CD4-positive, alpha-beta T cell treated with Interleukin-6 for 4 hours (primary cell): ENCODE measurements at places on chromosomes 2 and 18.

DNA sequence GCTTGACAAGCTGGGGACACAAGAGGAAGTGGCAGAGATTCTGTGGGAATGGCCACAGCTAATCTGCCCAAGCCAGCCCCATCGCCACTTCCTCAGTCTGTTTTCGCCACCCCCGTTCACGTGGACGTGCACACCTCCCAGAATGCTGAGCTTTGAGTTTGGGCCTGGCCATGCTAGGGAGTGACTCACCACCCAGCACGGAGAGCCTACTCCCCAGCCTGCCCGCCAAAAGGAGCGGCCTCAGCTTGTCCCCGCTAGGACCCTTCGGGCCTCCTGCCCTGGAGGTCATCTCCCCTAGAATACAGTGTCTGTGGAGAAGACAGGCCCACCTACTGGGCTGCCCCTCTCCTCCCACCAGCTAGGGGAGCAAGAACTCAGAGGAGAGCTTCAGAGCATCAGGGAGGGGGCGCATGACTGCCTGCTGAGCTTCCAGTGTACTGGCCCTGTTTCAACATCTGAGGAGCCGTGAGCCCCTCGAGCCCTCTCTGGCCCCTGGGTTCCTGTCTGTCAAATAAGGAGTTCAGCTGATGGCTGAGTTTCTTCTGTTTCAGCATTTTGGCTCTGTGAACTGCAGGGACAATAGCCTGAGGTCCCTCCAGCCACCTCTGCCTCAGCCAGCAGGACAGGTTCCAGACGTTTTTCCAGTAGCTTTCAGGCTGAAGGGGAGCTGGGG lies 5.1 kb downstream of the SLC35F6 start:
- DNase-seq: peak; percentile 18

DNA sequence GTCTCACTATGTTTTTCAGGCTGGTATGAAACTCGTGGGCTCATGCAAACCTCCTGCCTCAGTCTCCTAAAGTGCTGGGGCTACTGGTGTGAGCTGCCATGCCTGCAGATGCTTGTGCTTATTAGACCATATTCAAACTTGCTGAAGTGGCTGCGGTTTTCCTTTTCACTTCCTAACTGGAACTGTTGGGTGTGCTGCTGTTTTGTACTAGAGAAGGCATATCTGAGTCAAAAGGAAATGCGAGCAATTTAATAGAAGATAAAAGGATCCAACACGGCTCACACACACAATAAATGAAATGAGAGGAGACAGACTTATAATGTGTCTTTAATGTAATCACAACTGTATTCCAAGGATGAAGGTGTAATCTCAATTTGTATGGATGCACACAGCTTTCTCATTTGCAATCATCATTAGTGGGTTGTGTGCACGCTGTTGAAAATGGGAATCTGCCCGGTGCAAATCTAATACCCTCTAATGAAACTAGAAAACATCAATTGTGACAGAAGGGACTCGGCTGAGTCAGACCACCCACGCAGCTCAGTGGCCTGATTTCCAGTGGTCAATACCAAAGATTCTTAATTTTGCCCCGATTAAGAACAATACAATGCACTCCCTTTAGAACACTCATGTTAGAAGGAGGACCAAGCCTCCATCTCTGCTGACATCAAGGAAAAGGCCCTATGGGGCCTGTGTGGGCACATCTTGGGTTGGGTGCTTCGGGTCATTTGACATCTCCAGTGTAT lies 532.7 kb downstream of the TDRD15 start:
- no peak for DNase-seq

GRCh38 chr2:47719099-47719498 lies 63.8 kb upstream of the MSH6 start:
- DNase-seq: no peak

DNA sequence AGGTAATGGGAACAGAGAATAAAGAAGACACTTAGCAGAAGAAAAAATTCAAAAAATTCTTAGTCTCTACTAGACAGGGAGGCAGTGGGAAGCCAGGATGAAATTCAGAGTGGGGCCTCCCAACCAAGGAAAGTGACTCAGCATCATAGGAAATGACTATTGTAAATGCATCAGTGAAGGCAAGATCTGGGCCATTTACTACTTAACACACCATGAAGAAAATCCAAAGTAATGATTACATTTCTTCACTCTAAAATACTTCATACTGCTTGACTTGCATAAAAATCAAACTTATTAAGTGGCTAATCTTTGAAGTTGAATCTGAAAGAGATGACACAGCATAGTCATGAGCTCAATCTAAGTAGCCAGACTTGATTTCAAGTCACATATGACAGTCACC lies 405.8 kb upstream of the SLC39A10 start:
- no peak for DNase-seq

DNA sequence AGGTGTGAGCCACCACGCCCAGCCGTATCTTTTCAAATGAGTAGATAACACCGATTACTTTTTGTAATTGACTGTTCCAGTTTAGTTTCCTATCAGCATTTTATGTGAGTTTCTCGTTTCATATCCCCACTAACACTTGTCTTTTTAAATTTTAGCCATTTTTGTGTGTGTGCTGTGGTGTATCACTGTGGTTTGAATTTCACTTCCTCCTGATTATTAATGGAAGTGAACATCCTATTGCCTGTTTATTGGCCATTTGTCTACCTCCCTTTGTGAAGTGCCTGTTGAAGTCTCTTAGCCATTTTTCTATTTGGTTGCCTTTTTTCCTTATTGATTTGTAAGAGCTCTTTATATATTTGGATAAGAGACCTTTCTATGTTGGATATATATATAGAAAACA lies 91.7 kb upstream of the STON1 start:
- DNase-seq: no peak

DNA sequence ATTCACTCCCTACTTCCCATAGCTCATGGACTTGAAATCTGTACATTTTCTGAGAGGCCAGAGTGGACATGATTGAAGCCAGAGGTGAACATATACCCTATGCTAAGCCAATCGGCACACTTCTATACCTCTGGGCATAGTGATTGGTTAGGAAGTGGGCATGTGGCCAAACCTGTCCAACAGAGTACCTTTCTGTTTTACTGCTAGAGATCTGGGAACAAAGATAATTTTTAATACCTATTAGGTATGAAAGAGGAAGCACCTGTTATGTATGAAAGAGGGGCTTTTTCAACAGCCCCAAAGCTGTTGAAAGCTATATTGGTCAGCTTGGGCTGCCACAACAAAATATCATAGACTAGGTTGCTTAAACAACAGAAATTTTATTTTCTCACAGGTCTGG lies 27.7 kb downstream of the METTL8 start:
- DNase-seq: no peak

DNA sequence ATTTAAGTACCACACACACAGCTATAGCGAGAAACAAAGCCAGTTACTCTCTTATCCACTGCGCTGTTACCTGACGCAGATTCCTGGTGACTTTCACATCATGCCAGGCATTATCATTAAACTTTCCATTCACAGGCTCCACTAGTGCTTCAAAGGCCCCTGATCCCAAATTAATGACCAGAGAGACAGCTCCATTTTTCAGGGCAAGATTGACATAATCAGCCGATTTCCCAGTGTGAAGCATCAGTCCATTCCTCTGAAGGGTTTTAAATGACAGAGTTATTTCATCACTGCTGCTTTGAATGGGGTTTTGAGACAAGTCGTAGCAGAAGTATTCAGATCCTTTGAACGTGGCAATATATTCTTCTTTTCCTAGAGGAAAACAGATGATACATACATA lies 408.7 kb downstream of the NRXN1 start:
- no peak for DNase-seq

GRCh38 chr18:9494778-9495331 lies 19.5 kb downstream of the RALBP1 start:
- DNase-seq: no peak

DNA sequence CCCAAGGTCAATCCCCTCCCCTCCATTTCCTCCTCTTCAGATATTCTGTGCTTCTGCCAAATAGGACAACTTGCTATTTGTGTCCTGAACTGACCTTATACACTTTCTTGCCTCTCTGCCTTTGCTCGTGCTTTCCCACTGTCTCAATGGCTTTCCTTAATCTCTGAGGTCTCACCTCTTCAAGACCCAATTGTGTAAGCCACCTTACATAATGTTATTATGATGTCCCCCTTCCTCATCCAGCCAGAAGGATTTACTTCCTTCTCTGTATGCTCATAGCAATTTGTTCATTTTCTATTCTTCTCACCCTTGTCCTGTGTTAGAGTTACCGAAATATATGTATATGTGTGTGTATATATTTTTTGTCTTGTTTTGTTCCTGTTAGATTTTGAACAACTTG lies 26.9 kb upstream of the DARS1 start:
- no peak for DNase-seq

DNA sequence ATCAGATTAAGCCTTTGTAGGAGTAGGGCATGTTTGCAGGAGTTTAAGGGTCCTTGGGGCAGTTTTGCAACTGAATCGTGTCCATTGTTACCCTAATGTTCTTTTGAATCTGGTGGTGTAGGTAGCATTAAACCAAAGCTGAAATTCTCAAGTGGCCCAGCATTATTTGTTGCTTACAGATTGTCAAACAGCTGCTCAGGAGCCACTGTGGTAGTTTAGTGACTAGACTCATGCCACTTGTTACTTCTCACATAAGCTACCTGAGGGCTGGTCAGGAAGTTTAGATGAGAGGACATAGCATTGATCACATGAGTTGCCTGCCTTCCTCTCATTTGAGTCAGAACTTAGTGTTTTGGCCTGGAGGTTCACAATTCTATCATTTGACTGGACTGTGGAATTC lies 157.6 kb downstream of the HAUS1 start:
- no peak for DNase-seq

GRCh38 chr2:159090514-159091201 lies 122.2 kb downstream of the TANC1 start:
- DNase-seq: no peak

DNA sequence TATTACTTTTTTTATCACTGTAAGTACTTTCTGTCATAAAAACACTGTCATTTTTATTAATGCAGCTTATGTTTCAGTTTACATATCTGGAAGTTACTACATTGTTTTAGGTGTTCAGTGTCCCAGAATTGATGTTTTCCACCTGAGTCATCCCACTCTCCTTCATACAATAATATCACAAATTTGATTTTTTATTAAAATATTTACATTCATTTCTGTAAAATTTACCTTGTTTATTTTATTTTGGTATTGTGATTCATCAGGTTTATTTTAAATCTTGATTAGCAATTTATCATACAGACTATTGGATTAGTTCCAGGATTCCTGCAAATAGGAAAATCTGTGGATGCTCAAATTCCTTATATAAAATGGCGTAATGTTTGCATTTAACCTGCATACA lies 1662.9 kb downstream of the SUCLG1 start:
- DNase-seq: no peak

- DNase-seq: no peak
Measured at GRCh38 chr2:106038601-106039375, 155.3 kb downstream of the UXS1 start.

DNA sequence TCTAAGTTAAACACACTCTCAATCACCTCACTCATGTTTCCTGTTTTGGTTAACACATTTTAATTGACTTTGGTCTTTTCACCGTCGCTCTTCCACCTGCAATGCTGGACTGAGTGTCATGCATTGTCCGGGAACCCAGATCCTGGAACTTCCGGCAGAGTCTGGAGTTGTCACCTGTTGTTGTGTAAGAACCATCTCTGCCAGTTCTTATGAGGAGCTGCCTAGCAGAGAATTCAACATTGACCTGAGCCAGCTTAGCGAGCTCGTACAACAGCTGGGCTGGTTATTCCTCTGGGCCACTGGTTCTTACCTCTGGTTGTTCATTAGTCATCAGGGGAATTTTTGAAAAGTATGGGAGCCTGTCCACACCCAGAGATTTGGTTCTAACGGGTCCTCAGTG lies 75.7 kb downstream of the BCL2L11 start:
- DNase-seq: no peak

DNA sequence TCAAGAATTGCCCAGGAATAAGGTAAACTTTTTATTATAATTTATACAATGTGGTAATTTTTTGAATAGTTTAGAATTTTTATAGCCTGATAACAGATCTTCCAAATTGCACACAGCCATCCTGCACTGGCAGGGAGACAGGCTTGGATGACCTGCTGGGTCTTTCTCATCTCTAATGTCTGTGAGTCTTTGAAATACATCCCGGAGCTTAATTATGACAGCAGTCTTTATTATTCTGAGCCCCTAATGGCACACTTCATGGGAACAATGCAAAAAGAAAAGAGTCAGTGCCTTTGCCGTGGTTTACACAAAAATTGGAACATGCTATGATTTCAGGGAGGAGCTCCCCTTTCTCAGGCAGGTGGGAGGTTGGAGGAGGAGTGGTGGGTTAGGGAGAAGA lies 71.0 kb downstream of the TMEM182 start:
- no peak for DNase-seq

GRCh38 chr2:159375241-159375640 lies 88.7 kb upstream of the WDSUB1 start:
- DNase-seq: no peak

- DNase-seq: no peak
Measured at GRCh38 chr2:200525066-200525465, 941 bp upstream of the SGO2 start.

DNA sequence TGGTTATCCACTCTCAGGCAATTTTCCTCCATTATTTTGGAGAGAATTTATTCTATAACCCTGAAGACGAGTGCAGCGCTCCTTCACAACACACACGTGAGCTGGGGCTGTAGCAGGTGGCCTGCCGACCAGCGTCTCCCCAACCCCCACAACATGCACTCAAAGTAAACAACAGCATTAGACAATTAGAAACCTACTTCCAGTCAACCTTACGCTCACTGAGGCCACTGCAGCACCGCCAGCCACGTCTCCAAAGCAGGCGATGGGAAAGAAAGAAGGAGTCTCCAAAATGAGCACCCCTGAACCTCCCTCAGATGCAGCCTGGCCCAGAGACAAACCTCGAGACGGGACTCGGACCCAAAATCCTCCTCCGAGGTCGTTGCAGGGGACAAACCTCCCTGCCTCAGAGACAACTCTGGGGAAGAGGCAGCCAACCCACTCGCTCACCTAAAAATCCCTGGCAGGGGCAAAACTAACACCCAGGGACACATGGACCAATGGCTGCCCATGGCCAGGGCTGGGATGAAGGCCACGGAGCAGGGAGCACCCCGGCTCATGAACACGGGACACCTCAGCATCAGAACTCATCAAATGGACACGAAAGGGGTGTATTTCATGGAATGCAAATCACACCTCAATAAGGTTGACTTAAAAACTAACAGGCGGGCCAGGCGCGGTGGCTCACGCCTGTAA lies 2.6 kb downstream of the SLC66A2 start:
- DNase-seq: no peak
